ENCODE measurements at places on chromosomes 12 and 14. TPM values are rescaled to one million over a fixed set of nuclear protein-coding genes. Genes with fewer than 3 reads are reported as not detected.

Gene TAS2R10
- 4.6 TPM for total RNA-seq

Gene KRT78
- not detected for total RNA-seq

Gene USP30
- total RNA-seq: 37.0 TPM

Gene RABGGTA
- total RNA-seq: 42.3 TPM

Gene OR11G2
- not detected for total RNA-seq

Gene PRH2
- not detected for total RNA-seq

Gene MYO1A
- total RNA-seq: 3.2 TPM

Gene FRS2
- total RNA-seq: 68.6 TPM

Gene VRTN
- not detected for total RNA-seq

Gene ASCL1
- total RNA-seq: 12.3 TPM

Gene CELA1
- total RNA-seq: not detected

Gene ART4
- not detected for total RNA-seq

Gene KLRC4
- 1.8 TPM for total RNA-seq

Gene B4GALNT1
- 80.6 TPM for total RNA-seq

Gene CACNA1C
- 61.9 TPM for total RNA-seq

Gene PZP
- 0.16 TPM for total RNA-seq

Gene GPRC5A
- total RNA-seq: 4.1 TPM

Gene INSM2
- 3.6 TPM for total RNA-seq

Gene PRKD1
- 18.6 TPM for total RNA-seq

Gene RTRAF
- total RNA-seq: 61.2 TPM

Gene TTC5
- 39.6 TPM for total RNA-seq

Gene TEX22
- 2.3 TPM for total RNA-seq

Gene TAS2R7
- 0.97 TPM for total RNA-seq

Gene KRT7
- 2.7 TPM for total RNA-seq

Gene PRR13
- total RNA-seq: 90.0 TPM

Gene PPFIA2
- total RNA-seq: 218 TPM

Gene GOLGA5
- total RNA-seq: 27.3 TPM

Gene STAC3
- 1.5 TPM for total RNA-seq

Gene KRT85
- total RNA-seq: not detected

Gene PYGL
- total RNA-seq: 19.1 TPM

Gene FOXG1
- total RNA-seq: 60.0 TPM

Gene CSRP2
- 25.6 TPM for total RNA-seq

Gene HRK
- 6.0 TPM for total RNA-seq
